ENCODE measurements at places on chromosomes 16 and 17.

DNA sequence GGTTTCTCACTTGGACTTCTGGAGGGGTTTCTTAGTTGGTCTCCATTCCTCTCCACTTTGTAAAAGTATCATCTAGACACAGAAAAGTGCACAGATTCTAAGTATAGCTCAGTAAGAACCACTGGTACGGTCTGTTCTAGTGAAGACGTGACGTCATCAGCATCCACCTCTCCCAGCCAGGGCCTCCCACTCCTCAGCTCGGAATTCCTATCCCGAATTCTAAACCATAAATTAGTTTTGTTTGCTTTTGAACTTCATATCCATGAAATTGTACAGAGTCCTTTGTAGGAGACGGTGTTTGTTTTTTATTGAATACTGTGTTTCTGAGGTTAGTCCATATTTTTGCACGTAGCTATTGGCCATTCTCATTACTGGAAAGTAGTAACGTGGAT lies 25.5 kb downstream of the FOXK2 start:
- DNase-seq: no peak

- DNase-seq: no peak
Measured at GRCh38 chr16:53756275-53756996, 52.5 kb downstream of the FTO start.

- DNase-seq: no peak
Measured at GRCh38 chr17:49631496-49631895, 46.4 kb downstream of the SPOP start.

DNA sequence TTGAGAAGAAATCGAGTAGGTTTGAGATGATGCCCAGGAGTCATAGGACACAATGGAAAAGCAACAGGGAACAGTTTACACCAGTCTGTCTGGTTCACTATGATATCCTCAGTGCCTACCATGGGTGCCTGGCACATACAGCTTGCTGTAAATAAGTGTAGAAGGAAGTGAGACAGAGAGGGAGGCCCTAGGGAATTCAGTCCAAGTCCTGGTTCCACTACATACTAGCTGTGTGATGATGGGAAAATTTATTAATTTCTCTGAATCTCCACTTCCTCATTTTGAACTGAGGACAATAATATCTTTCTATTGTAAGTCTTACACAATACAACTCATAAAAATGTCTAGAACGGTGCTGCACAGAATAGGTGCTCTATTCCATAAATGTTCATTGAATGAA lies 53.3 kb upstream of the LYRM9 start:
- peak; percentile 8 for DNase-seq

GRCh38 chr17:50719924-50720794 lies 756 bp downstream of the LUC7L3 start:
- DNase-seq: no peak

- no peak for DNase-seq
Measured at GRCh38 chr17:50101346-50102163, 6.4 kb downstream of the PDK2 start.

DNA sequence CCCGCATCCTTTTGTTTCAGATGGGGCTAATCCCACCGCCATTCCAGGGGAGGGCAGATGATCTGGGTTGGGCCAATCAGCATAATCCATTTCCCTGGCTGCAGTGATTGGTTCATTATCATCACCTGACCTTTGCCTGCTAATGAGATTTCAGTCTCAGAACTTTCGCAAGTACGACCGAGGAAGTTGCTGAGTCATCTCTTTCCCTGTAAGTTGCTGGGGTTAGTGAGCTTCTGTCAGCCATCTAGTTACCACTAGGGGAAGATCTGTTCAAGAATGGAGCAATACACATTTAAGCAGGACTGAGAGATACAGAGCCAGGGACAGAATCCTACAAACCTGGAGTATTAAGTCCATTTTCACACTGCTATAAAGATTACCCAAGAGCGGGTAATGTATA lies 65.3 kb upstream of the NUDT7 start:
- DNase-seq: peak; percentile 48

Data from common myeloid progenitor, CD34-positive (primary cell).